ENCODE measurements at places on chromosomes 6 and 20.
A peak's percentile ranks its signal among the peaks of the same experiment; 100 is the strongest.

DNA sequence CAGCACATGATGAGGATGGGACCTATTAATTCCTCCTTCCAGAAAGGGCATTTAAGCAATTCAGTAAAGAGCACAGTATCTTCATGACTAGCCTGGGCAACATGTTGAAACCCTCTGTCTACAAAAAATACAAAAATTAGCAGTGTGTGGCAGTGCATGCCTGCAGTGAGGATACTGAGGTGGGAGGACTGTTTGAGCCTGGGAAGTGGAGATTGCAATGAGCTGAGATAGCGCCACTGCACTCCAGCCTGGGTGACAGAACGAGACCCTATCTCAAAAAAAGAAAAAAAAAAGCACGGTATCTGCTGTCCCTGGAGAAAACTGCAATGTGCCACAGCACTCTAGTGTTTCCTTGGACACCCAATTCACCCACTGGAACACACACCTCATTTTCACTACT lies 18.4 kb downstream of the SAMD3 start:
- DNase-seq: no peak

DNA sequence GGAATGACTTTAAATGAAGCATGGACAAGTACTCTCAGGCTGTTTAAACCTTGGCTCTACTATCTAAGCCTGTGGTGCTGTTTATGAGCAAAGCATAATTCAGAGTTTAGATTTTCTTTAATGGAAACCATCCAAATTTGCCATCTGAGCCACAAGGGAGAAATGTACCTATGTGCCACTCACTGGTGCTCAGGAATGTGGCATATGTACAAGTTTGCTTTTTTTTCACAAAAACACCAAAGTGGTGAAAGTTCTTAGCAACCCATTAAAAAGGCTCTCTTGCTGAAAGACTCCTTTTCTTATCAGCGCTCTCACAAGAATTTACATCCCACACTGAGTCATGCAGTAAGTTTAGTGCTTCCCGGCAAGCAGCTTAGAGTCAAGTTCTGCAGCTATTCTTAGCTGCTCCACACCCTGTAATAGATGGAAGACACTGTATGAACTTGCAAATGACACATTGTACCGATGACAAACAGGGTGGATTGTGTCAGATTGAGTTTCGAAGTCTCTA lies 57.3 kb upstream of the MLIP start:
- peak; percentile 79 for DNase-seq

- no peak for DNase-seq
Measured at GRCh38 chr20:47243003-47243402, 113.5 kb downstream of the ZMYND8 start.

- no peak for DNase-seq
Measured at GRCh38 chr20:53575481-53576194, 18.0 kb downstream of the ZNF217 start.

DNA sequence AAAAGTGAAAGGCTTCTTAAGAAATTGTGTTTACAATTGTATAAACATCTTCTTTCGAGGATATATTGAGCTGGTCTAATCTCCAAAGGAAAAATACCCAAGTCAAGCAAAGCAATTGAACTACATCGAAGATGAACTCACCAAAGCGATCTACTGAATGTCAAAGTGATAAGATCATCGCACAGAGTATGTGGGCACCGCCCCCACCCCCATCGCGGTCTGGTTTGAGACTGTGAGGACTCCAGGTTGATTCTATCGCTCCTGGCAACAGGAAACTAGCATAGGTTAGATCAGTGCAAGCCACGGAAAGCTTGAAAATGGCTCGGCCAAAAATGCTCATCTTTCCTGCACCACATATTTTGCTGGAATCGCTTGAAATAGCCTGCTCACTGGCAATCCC lies 133.2 kb upstream of the RPS6KA2 start:
- no peak for DNase-seq

DNA sequence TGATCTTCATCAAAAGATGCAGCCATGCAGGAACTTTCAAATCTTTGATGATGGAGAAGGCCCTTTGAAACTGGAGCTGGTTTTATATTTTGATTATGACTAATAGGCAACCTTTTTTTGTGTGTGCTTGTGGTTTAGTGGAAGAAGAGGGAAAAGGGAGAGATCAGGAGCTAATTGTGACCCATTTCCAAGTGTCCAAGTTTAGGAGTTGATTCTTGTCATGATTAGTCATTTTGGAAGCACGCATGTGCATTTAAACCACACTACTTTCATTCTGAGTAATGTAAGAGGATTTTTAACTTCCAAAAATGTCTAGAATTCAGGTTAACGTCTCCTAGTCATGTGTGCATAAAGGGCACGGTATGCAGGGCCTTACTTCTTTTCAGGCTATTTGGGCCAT lies 3.5 kb downstream of the FOXO3 start:
- DNase-seq: peak; percentile 86

- DNase-seq: no peak
Measured at GRCh38 chr20:54475334-54476168, at the start of gene DOK5. TSS of gene DOK5 (plus strand) at chr20:54475593. CDS start at chr20:54475947, 354 bp downstream.

GRCh38 chr6:164185471-164185871 lies 771.0 kb downstream of the QKI start:
- DNase-seq: no peak

GRCh38 chr6:61711849-61712248 lies 574.2 kb downstream of the KHDRBS2 start:
- no peak for DNase-seq

- DNase-seq: no peak
Measured at GRCh38 chr6:143652841-143653331, 24.9 kb upstream of the PHACTR2 start.

- no peak for DNase-seq
Measured at GRCh38 chr20:49579874-49580812, 12.2 kb upstream of the PTGIS start.

DNA sequence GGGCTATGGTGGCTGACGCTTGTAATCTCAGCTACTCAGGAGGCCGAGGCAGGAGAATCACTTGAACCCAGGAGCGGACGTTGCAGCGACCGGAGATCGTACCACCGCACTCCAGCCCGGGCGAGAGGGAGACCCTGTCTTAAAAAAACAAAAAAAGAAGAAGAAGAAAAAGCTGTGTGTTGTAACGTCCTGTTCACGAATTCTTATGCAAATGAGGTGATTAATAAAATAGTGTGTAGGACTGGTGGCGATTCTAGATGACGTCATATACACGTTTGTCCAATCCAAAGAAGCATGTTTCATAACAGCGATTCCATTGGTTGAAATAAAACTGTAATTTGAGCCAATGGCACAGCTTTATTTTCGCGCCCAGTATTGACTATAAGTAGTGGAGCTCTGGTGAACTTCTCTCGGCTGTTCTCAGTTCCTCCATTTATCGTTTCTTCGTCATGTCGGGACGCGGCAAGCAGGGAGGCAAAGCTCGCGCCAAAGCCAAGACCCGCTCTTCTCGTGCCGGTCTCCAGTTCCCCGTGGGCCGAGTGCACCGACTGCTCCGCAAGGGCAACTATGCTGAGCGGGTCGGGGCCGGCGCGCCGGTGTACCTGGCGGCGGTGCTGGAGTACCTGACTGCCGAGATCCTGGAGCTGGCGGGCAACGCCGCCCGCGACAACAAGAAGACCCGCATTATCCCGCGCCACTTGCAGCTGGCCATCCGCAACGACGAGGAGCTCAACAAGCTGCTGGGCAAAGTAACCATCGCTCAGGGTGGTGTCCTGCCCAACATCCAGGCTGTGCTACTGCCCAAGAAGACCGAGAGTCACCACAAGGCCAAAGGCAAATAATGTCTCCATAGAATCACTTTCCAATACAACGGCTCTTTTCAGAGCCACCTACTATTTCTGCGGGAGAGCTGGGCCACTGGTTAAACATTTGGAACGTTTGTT lies 47.0 kb downstream of the OR2B2 start:
- peak; percentile 95 for DNase-seq

GRCh38 chr6:26194816-26195375 lies 107.7 kb downstream of the HFE start:
- no peak for DNase-seq

GRCh38 chr6:87687296-87687695 lies 14.7 kb downstream of the AKIRIN2 start:
- no peak for DNase-seq

GRCh38 chr20:12074111-12074655 lies 156.5 kb downstream of the BTBD3 start:
- no peak for DNase-seq

DNA sequence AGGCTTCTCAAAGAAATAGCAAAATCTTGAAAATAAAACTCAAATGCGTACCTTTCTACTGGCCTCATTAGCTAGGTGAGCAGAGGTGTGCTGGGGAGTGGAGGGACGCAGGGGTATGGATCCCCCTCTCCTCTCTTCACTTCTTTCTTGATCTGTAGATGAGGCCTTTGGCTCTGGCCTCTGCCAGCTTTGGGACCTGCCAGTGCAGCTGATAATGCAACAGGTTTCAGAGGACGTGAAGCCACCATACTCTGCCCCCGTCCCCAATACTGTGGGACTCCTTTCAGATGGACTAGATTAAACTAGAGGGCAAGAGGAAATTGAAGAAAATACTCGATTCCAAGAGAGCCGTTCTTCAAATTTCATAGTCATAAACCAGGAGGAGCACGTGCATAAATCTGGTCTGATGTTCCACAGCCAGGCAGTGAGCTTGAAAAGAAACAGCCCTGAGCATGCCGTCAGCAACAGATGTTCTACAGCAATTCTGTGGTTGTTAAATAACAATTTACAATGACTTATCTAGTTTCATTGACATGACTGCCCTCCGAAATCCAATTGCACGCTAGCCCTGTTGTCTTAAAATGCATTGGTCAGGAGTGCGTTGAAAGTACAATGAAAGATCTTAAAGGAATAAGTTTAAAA lies 245.3 kb upstream of the FOXQ1 start:
- no peak for DNase-seq

DNA sequence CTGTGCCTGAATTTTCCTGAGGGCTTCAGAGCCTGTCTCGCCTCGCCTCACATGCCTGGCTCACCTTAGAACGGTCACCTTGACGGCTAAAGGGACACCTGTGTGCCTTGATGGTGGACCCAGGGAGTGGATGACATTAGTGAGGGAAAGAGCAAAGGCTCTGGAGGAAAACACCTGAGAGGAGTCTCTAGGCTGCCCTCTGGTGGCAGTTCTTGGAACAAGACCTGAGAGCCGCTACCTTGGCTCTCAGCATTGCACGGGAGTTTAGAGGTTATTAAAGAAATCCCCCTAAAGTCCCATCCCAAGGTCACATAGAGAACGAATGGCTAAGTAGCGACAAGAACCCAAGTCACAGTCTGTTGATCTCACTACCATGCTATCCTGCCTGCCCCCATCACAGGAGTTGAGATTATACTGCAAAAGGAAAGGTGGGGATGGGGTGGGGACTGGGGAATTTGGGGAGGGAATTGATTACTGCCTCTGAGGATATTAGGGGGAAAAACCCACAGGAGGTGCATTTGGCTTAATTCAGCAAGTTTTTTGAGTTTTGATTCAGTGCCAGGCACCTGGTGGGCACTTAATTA lies 7.9 kb upstream of the CDSN start:
- no peak for DNase-seq

DNA sequence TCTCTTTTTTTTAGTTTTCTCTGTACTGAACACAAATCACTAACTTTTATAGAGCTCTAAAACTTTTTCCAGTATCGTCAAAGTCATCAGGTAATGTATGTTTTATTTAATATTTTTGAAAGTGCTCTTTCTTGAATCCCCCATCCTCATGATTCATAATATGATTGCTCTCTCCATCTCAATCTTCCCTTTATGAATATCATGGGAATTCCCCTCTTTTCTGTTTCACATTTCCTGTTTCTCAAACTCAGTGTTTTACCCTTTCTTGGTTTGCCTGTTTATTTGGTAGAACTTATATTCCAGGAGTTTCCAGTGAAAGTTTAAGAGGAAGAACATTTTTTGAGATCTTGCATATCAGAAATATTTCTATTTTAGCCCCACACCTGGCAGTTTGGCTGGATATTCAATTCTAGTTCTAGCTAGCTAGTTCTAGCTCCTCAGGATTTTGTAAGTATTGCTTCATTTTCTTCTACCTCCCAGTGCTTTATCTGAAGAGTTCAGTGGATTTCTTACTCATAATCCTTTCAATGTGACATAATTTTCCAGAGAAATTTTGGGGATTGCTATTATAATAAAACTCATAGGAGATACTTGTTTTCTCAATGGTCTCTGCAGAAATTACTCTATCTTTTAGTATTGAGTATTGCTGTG lies 6.1 kb upstream of the C6orf58 start:
- DNase-seq: no peak

DNA sequence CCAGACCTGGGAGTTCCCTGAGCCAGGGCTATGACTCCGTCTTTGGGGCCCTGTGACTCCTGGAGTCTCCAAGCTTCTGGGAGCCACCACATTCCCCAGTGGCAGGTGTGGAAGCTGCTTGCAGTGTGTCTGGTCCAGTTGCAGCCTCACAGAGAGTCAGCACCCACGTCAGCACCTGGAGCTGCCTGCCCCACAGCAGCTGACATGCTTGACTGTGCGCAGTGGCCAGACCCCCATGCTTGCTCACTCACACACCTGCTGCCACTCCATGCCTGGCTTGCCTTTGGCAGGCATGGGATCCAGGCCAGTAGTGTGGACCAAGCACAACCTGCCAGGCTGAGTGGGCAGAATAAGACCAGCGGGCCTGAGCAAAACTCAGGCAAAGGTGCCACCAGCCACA lies 31.0 kb upstream of the ASIP start:
- DNase-seq: no peak

DNA sequence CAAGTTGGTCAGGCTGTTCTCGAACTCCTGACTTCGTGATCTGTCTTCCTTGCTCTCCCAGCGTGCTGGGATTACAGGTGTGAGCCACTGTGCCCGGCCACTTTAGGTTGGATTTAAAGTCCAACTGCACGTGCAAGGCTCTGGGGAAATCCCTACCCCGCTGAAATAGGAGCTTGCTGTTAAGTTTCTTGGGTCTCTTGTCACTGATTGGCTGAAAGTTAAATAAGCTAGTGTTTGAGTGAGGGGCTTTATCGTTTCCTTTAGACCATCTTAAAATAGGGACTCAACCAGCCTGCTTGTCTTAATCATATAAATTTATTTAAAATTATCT lies 11.1 kb upstream of the SERINC1 start:
- no peak for DNase-seq

DNA sequence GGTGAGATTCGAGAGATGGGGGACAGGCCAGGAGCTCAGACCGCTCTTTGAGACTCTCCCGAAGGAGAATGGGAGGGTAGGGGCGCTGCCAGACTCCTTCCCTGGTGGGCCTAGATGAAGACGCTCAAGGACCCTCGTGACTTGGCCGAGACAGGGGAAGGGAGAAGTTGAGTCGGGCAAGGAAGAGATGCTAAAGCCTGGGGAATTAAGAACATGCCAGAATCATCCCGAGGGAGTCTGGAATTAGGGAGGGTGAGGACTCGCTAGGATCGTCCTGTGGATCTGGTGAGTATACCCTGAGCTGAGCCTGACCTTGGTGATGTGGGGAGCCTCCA lies 529 bp downstream of the UBE2C start:
- DNase-seq: no peak

- DNase-seq: no peak
Measured at GRCh38 chr20:42565235-42565995, 624.3 kb downstream of the PTPRT start.

DNA sequence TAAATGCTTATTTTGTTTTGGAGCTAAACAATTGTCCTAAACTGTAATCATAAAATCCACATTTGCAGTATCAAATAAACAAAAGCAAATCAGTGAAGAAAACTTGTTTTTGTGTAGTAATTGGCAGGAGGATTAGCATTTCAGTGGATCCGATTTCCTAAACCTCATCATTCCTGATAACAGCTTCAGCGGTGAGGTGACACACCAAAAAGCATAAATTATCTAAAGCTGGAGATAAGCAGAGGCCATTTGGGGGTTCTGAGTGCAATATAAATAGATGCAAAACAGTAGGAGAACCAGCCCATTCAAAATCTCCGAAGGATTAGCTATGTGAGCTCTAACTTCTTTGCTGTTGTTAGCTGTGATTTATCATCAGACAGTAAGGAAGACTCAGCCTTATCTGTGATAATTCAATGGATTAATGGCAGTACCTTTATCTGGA lies 235.8 kb downstream of the EPHA7 start:
- no peak for DNase-seq

Measured in GM04504 (cell line).